ENCODE measurements at places on chromosomes 12 and 14.

DNA sequence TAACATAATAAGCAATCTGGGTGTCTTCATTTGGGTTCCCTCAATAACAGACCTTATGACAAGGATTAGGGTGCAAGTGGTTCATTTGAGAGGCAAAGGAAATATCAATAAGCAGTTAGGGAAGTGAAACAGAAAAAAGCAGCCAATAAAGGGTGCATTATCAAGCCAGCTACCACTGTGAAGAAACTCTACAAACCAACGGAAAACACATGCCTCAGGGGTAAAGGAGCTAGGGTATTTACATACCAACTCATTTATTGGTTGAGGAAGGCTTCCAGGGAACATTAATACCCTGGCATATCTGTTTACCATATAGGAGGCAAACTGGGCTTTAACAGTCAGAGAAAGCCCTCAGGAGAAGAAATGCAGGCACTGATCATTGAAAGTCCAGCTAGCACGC, 22.7 kb upstream of the IFNG-AS1 start:
- DNase-seq = no peak

- DNase-seq = no peak
Observed at GRCh38 chr12:26857465-26858176, 24.6 kb upstream of the ITPR2 start.

DNA sequence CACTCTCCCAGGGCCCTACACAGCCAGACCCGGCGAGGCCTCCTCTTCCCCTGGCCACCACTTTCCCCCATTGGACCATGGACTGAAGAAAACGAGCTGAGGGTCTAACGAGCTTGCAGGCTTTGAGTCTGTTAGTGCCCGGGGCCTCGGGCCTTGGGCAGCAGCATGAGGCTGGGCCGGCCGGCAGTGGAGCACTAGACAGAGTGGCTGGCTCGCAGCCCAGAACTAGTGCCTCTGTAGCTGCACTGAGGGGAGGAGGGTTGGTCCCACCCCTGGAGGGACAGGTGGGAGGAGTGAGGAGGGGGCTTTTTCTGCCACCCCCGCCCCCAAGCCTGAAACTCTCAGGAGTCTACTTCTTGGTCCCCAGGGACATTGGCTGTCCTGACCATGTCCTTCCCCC, 38.7 kb downstream of the SLC6A12 start:
- peak; percentile 81 for DNase-seq

GRCh38 chr14:36361210-36361853, 40.9 kb upstream of the MBIP start:
- no peak for DNase-seq

DNA sequence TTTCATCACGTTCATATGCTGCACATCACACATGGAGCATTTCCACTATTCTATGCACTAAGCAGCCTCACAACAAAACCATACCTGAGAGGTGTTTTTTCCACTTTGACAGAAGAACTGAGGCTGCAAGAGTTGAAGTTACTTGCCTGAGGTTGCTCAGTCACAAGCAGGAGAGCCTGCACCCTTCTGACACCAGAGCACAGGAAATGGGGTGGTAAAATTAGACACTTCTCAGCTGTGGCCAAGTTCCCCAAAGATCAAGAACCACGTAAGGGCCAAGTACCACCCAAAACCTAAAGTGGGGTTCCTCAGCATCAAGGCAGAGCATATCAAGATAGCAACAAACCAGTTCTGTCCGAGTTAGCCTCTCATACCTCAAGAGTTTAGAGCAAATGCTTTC, 185.8 kb downstream of the CAPZA3 start:
- no peak for DNase-seq

DNA sequence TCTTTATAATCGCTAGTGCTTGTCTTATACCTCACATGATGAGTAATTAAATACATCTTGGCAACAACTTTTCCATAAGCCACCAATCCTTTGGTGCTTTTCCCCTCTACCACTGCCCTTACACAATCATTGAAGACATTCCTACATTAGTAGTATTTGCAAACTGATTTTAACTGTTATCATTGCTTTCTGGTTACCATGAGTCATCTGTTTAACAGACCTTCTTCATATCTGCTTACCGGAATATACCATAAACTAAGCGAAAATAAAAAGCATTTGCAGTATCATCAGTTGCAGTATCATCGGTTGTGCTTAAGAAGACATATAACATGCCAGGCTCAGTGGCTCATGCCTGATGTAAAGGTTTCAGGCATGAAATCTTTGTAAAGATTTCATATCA, 54.8 kb upstream of the PLEKHA5 start:
- DNase-seq = no peak

DNA sequence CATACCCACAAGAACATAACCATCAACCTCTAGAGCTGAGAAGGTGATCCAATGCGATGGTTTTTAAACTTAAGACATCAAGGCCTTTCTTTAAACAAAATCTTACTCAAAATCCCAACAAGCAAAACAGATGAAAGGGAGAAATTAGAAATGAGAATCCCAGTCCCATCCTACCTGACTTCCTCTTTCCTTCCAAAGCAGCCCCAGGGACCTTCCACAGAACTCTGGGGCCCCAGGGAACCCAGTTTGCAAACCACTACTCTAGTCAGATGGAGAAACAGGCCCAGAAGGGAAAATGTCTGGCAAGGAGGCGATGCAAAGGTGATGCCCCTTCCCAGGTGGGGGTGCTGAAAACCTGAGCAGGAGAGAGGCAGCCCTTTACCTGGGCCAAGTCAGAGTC, 29.0 kb upstream of the CMKLR1 start:
- DNase-seq = no peak

GRCh38 chr12:89882050-89882449, 173.4 kb upstream of the ATP2B1 start:
- DNase-seq = no peak

- DNase-seq = no peak
Observed at GRCh38 chr12:23726646-23727045, 222.8 kb downstream of the SOX5 start.

DNA sequence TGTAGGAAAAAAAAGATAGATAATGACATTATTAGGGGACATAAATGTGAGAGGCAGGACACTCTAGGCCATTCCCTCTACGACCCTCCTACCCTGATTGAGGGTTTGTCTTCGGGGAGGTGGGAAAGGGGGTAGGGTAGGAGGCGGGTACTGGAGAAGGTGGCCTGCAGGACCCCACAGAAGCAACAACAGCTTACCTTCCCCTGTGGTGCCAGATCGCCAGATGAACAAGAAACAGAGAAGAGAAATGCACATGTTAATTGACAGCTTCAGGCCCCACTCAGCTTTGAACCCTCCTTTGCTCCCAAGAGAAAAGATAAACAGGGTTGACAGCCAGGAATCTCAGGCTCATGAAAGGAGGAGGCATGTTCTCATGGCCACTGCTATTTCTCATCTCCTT, 4.8 kb downstream of the PHB2 start:
- DNase-seq = no peak

DNA sequence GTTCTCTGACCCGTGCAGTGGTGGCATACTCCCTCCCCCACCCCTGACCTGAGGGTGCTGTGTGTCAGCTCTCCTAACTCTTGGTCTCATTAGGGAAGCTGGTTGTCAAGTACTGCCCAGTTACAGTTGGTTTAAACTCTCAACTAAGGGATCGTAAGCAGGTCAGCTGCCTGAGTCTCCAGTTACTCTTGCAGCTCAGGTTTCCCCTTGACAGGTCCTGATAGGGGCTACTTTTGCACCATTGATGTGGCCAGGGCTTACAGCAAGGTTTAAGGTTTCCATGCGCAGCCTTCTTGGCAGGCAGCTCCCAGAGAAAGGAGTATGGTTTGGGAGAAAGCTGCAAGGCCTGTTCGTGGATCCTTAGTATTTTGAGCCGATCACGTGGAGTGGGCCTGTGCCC, 74.5 kb downstream of the ETV6 start:
- no peak for DNase-seq

DNA sequence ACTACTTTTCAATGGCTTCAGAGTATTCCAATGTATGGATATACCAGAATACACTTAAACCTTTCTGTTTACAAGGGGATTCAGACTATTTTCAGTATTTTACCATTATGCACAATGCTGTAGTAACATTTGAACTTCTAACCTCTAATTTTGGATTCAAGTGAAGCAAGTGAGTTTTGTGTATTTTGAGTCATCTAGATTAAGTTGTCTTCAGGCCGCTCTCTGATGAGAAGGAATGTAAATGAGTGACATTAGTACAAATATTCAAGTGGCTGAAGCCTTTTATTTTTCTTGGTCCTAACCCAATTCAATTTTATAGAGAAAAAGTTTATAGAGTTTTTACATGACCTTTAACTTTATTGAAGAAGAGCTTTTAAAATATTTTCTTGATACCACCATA, 125.6 kb downstream of the PDE3A start:
- DNase-seq = no peak

GRCh38 chr14:26395726-26396125, 202.1 kb downstream of the NOVA1 start:
- DNase-seq = no peak

DNA sequence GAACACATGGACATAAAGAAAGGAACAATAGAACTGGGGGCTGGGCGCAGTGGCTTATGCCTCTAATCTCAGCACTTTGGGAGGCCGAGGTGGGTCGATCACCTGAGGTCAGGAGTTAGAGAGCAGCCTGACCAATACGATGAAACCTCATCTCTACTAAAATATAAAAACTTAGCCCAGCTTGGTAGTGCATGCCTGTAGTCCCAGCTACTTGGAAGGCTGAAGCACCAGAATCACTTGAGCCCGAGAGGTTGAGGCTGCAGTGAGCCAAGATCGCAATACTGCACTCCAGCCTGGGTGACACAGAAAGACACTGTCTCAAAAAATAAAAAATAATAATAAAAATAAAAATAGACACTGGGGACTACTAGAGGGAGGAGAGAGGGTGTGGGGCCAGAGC, 154.5 kb downstream of the SEC23A start:
- no peak for DNase-seq

- DNase-seq = no peak
Observed at GRCh38 chr14:95510804-95511203, 5.6 kb downstream of the SYNE3 start.

Data from testis (tissue), 5 donors.